NCI-H69 (cell line): ENCODE measurements at places on chromosomes 7 and 10.

GRCh38 chr7:33986951-33987947 is 81.9 kb downstream of the BMPER start:
- no peak for DNase-seq

- no peak for DNase-seq
Observed at GRCh38 chr10:44980309-44981171, 1.9 kb upstream of the DEPP1 start.

GRCh38 chr7:15113752-15114151 is 211.2 kb upstream of the DGKB start:
- DNase-seq = no peak

GRCh38 chr7:150848111-150848510 is 4.2 kb upstream of the AOC1 start:
- no peak for DNase-seq
